HL-60 (cell line): ENCODE measurements at places on chromosomes 1 and 21.

GRCh38 chr1:243595527-243596210 is 254.4 kb downstream of the AKT3 start:
- DNase-seq, result no peak

DNA sequence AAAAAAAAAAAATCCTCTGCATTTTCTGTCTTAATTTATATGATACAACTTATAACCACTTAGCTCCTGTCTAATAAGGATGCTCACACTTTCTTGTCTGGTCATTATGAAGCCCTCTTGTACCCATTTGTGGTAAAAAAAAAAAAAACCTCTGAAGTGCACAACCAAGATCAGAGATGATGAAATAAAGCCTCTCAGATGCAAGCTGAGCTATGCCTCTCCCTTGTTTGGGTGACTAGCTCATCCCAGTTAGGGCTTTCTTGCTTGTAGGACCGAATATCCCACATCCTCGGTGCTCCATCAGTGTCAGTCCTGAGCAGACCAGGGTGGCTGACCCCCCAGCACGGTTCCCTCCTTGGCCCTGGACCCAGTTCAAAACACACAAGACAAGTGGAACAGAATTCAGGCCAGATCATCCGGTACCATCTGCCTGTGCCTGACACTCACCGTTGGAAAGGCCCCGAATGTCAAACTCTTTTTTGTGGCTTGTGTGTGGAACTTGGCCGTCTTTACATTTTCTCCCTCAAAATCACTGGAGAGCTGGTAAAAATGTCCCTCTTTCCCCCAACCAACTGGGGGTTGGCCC is 6.3 kb upstream of the SELENON start:
- DNase-seq, result no peak

GRCh38 chr1:26500488-26501175 is 28.4 kb downstream of the HMGN2 start:
- DNase-seq, result peak; percentile 87

DNA sequence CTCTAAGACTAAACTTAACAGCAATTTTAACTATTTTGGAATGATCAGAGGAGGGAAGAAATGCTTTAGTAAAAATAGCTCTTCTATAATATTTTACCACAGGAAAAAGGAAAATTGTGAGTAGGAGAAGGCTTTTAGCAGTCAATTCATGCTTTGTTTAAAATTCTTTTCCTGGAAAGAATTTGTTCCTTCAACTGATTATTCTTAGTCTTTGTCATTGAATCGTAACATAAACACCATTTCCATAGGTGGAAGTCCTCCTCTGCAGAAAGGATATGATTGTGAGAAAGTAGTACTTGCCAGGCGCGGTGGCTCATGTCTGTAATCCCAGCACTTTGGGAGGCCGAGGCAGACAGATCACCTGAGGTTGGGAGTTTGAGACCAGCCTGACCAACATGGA is 11.9 kb upstream of the ACTA1 start:
- no peak for DNase-seq

- no peak for DNase-seq
These were observed 18.2 kb downstream of the CRYZ start for GRCh38 chr1:74714429-74715235.

DNA sequence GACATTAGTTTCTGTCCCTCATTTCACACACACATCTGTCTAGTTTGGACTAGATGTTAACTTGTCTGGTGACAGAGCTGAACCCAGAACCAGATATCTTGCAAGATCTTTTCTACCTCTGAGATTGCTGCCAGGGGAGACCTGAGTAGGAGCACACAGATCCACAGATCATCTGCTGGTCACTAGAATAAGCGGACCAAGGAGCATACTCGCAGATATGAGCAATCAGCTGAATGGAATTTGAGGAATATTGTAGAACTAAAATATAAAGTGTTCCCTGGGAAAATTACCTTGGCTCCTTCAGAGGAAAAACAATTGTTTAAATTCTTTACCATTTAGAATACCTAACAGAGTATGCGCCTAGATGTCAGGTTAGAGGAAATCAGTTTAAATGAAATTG is 90.7 kb downstream of the TNFSF18 start:
- DNase-seq, result no peak

GRCh38 chr1:11520531-11521233 is 41.7 kb downstream of the DISP3 start:
- DNase-seq, result no peak

GRCh38 chr1:152111515-152111968 is 3.7 kb downstream of the TCHH start:
- peak; percentile 57 for DNase-seq

DNA sequence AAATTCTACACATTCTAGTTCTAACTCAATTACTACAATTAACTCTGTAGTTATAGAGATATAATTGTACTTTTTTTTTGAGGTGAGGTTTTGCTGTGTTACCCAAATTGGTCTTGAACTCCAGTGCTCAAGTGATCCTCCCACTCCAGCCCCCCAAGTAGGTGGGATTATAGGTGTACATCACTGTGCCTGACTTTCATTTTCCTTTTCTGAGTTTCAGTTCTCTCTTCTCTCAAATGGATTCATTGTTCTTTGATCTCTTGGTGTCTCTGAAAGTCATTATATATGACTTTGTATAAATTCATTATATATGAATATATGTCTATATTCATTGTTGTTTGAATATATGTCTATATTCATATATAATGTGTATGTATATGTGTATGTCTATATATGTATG is 74.0 kb upstream of the GALNT2 start:
- no peak for DNase-seq
